Motor neuron (in vitro differentiated cells): ENCODE measurements at places on chromosomes 13 and 19. TPM values are rescaled to one million over a fixed set of nuclear protein-coding genes. Genes with fewer than 3 reads are reported as not detected.

- peak; percentile 26 for ATAC-seq
Measured at GRCh38 chr19:44905437-44906160, at the start of gene APOE. TSS of gene APOE (plus strand) at chr19:44905796. CDS start at chr19:44906625, 829 bp downstream.

DNA sequence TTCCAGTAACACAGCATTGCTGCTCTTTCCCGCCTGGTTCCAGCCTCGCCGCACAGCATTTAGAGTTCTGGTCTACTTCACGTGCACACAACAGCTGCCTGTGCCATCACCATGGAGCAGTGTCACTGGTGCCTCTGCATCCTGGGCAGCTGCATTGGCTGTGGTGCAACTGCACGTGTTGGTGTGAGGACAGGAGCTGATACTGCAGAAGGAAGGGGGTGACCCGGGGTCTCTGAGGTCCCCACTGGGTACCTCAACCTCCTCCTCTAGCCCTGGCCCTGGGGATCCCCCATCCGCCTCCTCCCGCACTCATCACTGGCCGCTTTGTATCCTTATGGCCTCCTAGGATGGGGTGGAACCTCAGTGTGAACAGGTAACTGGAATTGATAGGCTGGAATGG lies 112.5 kb downstream of the SOX1 start:
- no peak for ATAC-seq

DNA sequence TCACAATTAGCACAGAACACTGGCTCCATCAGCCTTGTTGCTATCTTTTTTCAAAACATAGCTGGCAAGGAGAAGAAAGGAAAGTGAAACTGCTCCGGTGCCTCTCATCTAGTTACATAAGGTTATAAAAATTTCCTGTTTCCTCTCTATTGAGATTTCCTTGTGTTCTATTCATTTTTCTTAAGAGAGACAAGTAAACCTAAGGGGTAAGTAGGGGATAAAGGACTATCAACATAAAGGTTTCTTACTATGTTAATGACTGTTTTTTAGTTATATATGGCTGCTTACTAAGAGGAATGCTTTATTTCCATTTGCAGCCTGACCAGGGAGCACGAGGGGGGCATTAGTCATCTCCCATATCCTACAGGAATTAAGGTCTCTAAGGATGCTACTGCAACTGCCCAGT lies 73.2 kb upstream of the MLNR start:
- no peak for ATAC-seq

GRCh38 chr13:38685974-38686576 lies 802 bp upstream of the FREM2 start:
- peak; percentile 25 for ATAC-seq

DNA sequence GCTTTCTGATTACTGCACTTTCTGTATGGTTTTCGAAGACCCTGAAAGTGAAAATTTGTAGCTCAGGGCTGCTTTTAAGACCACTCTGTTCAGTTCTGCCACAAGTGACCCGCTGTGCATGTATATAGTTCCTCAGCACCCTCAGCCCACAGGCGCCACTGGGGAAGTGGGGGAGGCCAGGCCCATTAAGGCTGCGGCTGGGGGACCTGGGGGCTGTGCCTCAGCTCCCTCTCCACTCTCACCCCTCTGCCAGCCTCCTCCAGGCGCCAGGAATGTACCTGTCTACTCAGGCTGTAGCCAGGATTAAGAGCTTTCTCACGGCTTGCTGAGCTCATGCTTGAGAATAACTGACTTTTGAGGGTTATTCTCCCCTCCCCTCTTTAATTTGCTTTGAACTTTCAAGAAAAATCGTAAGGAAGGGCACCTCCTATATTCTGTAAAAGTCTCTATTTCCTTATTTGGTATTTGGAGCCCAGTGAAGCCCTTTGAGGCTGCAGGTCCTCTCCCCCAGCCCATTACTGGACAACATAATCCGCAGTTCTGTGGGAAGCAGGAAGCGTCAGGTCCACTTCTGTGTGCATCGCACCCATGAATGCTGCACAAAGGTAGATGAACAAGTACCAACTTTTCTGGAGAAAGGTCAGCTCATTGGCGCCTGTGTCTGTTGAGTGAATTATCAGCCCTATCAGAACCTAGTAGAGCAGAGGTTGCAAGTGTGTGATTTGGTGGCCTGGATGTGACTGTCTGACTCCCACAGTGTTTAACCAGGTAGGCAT lies 29.6 kb downstream of the GJA3 start:
- ATAC-seq = no peak

GRCh38 chr19:21621671-21622070 lies 116.3 kb downstream of the ZNF429 start:
- ATAC-seq = no peak

GRCh38 chr13:79349011-79349410 lies 57.0 kb downstream of the RBM26 start:
- ATAC-seq = no peak

DNA sequence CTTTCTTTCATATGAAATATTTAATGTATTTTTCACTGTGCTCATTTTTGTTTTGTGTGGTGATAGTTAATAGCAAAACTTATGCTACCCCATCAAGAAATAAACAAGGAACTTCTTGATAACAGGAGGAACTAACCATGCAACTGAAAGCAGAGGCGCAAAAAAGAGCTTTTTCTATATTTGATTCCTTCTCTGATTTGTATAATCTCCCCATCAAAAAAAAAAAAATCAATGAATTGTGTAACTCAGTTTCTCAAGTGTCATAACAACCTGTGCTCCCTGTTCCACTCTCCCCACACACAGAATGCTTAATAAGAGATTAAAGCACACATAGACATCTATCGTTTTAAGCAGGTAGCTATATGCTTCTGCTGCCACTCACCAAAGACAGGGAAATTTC lies 67.3 kb upstream of the MED4 start:
- no peak for ATAC-seq

- ATAC-seq = no peak
Measured at GRCh38 chr19:51456541-51457290, 1.5 kb downstream of the SIGLEC8 start.

DNA sequence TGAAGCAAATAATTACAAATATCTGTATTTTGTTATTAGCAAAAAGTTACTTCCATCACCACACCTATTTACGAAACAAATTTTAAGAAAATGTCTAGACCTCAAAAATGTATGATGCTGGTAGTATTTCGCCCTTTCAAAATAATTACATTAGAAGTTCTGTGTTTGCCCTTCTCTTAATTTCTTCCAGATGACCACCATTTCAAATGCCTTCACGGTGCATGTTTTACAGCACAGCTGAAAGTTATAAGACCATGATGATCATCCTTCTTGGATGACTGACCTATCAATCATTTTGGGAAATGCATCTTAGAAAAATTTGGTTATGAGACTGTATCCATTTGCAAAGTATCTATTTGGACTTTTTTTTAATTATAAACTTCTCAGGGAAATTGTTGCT lies 390.8 kb downstream of the SLITRK6 start:
- no peak for ATAC-seq

GRCh38 chr13:29868581-29868980 lies 18.2 kb upstream of the UBL3 start:
- ATAC-seq = no peak

GRCh38 chr13:45327253-45327955 lies 13.6 kb downstream of the TPT1 start:
- ATAC-seq = no peak

DNA sequence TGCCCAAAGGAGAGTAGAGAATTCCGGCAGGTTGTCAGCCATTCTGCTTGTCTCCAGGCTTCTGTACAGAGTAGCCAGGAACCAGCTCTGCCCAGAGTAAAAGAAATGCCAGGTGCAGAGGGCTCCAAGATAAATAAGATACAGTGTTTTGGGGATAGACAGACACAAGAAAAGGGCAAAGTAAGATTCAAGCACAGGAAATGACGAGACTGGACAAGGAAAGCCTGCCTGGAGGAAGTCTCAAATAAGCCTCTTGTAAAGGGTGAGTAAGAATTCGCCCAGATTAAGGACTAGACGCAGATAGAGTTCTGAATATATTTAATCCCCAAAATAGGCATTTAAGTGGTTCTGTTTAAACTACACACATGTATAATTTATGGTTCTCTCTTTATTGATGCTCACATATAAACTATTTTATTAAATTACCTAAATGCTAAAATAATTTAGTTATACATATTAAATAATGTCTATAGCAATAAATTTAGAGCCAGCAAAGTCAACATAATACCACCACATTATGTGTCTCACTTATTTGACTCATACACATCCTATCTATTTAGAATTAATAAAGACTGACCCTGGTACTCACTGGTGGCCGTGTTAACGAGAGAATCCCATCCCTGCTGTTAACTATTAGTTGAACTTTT lies 98.4 kb upstream of the RAP2A start:
- ATAC-seq = no peak

DNA sequence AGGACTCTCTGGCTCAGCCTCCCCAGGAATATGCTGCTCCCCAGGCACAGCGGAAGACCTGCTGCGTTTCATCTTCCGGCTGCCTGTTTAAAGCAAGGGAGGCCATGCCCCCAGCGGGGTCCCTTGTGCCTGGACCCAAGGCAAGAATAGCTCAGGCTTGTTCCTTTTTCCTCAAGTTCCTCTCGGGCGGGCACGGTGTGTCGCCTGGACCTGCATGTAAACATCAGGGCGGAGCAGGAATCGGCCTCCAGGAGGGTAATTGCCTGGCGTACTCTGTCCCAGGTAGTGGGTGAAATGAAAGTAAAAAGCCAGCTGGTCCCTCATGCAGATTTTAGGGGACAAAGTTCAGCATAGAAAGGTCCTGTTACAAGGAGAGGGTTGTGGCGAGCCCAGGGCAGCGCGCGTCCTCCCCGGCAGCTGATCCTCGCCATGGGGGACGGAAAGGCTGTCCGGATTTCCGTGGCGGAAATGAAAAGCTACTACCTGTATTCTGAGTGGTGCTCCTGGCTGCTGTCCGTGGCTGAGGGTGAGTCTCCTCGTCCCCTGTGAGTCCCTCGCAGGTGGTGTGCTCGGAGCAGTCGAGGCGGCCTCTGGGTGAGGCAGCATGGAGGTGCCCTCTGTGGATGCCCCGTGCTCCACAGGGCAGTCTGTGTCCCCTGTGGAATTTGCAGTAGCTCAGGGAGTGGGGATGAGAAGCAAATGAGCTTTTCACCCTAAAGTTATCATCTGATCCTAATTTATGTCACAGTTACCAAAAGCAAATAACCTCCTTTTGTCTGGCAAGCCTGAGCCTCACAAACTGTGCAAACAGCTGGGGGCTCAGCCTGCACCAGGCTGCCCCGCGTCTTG lies 16.2 kb downstream of the MCF2L start:
- ATAC-seq = peak; percentile 38

GRCh38 chr13:111902726-111903125 lies 164.2 kb upstream of the SOX1 start:
- ATAC-seq = no peak

Gene CEACAM18
- not detected in 2 replicates for total RNA-seq

Gene C5AR1
- 11.7 and 15.6 TPM in 2 replicates for total RNA-seq

Gene COL4A2
- total RNA-seq = 61.7 and 63.6 TPM in 2 replicates

Gene IRS2
- 9.6 and 10.3 TPM in 2 replicates for total RNA-seq

Gene ZNF324
- total RNA-seq = 15.4 and 19.7 TPM in 2 replicates
